Activated naive CD4-positive, alpha-beta T cell treated with anti-CD3 and anti-CD28 coated beads, Interleukin-2, amount 50 U/mL, for 72 hours (primary cell): ENCODE measurements at places on chromosomes 1 and 21.

GRCh38 chr1:214638459-214638807 is 35.4 kb downstream of the CENPF start:
- DNase-seq, result no peak

- no peak for DNase-seq
These were observed 9.7 kb downstream of the SOAT1 start for GRCh38 chr1:179303200-179303785.

- no peak for DNase-seq
These were observed 109.2 kb upstream of the IFFO2 start for GRCh38 chr1:19065526-19066247.

- no peak for DNase-seq
These were observed 143.2 kb downstream of the PBX1 start for GRCh38 chr1:164702216-164702615.

DNA sequence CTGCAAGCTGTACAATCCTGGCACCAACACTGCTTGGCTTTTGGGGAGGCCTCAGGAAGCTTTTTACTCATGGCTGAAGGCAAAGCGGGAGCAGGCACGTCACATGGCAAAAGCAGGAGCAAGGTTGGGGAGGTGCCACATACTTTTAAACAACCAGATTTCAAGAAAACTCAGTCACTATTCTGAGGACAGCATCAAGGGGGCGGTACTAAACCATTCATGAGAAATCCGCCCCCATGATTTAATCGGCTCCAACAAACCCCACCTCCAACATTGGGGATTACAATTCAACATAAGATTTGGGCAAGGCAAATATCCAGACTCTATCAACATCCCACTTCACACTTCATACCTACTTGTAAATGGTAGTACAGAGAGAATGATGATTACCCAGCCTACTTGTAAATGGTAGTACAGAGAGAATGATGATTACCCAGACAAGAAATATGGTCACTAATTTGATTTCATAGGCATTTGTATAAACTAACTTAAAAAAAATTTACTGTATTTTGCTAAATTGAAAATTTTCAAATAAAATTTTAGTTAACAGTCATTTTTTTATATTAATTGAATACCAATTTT is 24.9 kb downstream of the ATP5PF start:
- DNase-seq, result no peak

- no peak for DNase-seq
These were observed 7.9 kb upstream of the SH3GLB1 start for GRCh38 chr1:86696522-86696921.

- no peak for DNase-seq
These were observed 10.0 kb downstream of the ARF1 start for GRCh38 chr1:228092342-228093049.

GRCh38 chr1:20470194-20470593 is 15.8 kb downstream of the CAMK2N1 start:
- DNase-seq, result no peak

DNA sequence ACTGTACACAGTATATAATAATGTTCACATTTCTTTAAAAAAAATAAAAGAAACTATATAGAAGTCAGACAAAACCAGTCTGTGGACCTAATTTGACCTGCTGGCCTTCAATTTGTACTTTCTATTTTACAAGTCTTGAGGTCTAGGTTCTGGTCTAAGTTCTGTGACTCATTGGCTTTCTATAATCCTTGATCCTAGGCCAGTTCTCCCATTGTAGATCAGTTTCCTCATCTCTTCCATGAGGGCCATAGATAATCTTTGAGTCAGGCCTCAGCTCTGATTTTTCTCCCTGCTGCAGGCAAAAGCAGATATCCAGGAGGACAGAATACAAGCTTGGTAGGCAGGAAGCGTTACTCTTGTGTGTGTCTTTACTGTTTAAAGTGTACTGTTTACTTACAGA is 603.7 kb upstream of the CAMK1G start:
- no peak for DNase-seq

GRCh38 chr1:215637041-215637573 is 70.0 kb downstream of the KCTD3 start:
- no peak for DNase-seq

- DNase-seq, result no peak
These were observed 25.0 kb downstream of the AGPAT3 start for GRCh38 chr21:43890042-43890441.

DNA sequence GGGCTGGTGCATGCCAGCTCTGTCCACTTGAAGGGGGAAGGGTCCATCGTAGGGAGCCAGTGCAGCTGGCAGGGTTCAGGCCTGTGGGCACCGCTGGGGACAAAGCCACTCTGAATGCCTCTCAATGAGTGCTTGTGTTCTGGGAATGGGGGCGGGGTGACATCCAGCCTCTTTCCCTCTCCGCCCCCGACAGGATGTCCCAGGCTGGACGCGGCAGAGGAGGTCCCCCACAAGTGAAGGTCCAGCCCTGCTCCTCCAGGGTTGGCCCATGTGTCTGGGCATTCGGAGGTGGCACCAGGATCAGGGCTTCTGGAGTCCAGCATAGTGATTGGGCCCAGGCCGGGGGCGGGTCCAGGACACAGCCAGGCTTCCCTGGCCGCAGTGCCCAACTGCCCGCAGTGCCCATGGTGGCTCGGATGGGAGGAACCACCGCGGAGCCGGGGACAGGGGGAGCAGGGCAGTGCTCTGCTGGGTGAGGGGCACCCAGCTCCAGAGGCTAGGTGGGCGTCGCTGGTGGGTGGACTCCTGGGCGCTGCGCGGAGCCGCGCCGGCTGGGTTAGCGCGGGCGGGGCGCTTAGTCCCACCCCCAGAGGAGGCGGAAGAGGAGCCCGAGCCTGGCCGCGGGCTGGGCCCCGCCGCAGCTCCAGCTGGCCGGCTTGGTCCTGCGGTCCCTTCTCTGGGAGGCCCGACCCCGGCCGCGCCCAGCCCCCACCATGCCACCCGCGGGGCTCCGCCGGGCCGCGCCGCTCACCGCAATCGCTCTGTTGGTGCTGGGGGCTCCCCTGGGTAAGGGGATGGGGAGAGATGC is at the start of gene SHISA4:
TSS of gene SHISA4 (plus strand) at position 617 of the 808 bp plus-strand sequence. CDS start at position 714, 97 bp downstream.
- no peak for DNase-seq

- no peak for DNase-seq
These were observed 33.5 kb downstream of the LAMC2 start for GRCh38 chr1:183219616-183220009.

DNA sequence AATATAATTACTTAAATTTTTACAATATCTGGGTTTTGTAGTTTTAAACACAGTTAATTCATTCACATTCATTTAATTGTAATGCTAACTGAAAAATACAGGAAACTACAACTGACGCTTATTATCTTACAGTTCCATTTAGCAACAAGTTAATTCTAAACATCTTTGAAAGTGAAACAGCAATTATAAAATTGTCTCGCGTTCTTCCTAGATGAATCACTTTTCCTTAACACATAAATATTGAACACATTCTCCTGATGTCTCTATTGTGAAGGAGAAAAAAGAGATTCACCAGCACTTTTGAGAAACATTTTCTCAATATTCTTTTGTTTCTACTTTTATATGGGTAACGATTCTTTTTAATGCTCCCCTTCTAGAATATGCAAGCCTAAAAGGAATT is 6.4 kb downstream of the PTGFR start:
- DNase-seq, result no peak

GRCh38 chr1:76840278-76840677 is 27.0 kb upstream of the ST6GALNAC5 start:
- no peak for DNase-seq

DNA sequence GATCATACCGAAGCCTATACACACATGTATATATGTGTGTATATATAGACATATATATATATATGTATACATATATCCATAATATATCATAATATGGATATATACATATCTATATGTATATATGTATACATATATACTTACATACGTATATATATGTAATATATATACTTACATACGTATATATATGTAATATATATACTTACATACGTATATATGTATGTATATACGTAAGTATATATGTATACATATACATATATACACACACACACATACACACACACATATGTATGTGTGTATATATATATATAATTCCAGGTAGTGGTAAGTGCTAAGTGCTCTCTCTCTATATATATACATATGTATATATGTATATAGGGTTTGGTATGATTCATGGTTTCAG is 9.7 kb upstream of the TMEM35B start:
- no peak for DNase-seq

GRCh38 chr1:222390181-222390580 is 157.7 kb downstream of the HHIPL2 start:
- DNase-seq, result no peak

GRCh38 chr1:22375601-22376000 is 76.0 kb upstream of the ZBTB40 start:
- no peak for DNase-seq

- no peak for DNase-seq
These were observed 110.6 kb upstream of the PLPPR5 start for GRCh38 chr1:99115231-99115630.

GRCh38 chr1:203888807-203889251 is 27.4 kb downstream of the SNRPE start:
- DNase-seq, result no peak

DNA sequence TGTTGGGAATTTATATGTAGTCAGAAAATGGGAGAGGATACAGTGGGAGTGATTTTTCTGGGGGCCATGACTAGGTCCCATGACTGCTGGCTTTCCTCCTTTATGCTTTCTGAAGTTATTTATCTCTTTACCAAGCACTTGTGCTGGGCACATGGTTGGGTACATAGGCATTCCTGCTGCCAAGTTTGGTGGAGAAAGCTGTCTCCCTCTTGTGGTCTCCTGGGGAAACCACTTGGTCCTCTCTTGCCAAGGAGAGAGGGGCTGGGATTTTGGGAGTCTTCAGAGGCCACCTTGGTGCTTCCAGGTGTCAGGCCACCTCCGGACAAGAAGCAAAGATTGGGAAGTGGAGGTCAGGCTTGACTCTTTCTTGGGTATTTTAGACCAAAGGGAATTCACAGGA is 120.2 kb upstream of the KCNE2 start:
- no peak for DNase-seq

DNA sequence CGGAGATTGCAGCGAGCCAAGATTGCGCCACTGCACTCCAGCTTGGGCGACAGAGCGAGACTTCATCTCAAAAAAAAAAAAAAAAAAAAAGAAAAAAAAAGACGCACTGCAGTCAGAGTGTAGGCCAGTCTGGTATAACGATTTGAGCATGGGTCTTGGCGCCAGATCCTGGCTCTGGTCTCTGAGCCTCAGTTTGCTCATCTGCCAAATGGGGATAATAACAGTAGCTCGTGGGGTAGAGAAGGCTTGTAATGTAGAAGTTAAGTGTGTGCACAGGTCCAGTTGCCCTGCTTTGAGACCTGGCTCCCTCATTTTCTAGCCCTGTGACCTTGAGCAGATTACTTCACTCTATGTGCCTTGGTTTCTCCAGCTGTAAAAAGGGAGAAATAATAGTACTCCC is 26.3 kb upstream of the GRHL3 start:
- no peak for DNase-seq

DNA sequence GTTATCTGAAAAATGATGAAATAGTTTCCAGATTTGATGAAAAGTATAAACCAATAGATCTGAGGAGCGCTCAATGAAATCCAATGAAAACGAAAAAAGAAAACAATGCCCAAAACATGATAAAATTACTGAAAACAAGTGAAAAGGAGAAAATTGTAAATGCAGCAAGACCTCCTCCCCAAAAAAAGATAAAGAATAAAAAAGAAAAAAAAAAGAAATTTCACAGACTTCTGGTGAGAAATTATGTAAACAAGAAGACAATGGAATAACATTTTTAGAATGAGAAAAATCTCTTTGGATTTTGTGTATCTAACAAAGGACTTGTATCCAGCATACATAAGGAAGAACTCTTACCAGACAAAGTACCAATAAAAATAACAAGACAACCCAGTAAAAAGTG is 134.2 kb downstream of the DNAH14 start:
- DNase-seq, result no peak

DNA sequence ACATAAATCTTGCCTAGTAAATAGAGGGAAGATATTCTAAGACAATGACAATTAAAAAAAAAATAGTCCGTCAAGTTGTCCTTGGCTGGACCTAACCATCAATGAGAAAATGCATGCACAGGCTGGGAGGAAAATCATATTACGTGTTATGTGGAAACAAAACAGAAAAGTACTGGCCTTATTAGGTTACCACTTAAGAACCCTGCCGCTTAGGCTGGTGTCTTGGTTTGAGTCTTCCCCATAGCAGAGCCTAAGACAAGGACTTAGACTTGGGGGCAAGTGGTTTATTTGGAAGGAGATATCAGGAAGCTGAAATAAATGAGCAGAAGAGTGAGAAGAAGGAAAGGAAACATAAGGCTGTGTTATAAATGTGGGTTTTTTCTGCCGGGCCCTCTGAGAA is 186.4 kb downstream of the MRPL39 start:
- no peak for DNase-seq

DNA sequence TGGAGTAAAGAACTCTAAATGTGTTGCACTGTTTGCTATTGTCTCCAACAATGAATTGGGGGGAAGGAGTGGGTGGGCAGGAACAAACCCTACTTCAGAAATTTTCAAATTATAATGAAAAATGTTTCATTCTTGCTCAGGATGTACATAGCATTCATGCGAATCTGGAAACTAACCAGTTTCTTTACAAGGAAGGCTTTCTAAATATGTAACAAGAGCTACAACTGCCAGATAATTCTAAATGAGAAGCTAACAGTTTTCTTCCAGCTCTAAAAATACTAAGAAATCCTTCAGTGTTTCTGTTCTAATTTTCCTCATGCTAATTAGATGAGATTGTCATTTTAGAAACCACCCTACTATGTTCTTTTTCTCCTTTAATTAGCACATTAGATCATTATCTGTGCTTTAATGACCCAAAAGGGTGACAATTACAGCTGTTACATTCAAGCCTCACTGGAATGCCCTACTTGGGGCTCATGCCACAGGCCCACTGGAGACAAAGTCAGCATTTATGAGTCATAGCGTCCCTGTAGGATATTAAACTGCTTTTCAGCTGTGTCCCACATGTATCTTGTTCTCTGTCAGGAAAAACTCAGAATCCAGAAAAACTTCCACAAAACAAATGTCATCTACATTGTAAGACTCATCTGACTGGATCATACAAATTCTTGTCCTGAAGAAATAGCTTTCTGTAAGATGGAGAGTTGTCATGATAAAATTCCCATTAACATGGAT is 804.6 kb upstream of the CXADR start:
- no peak for DNase-seq

GRCh38 chr1:221949996-221950395 is 208.1 kb upstream of the DUSP10 start:
- DNase-seq, result no peak

DNA sequence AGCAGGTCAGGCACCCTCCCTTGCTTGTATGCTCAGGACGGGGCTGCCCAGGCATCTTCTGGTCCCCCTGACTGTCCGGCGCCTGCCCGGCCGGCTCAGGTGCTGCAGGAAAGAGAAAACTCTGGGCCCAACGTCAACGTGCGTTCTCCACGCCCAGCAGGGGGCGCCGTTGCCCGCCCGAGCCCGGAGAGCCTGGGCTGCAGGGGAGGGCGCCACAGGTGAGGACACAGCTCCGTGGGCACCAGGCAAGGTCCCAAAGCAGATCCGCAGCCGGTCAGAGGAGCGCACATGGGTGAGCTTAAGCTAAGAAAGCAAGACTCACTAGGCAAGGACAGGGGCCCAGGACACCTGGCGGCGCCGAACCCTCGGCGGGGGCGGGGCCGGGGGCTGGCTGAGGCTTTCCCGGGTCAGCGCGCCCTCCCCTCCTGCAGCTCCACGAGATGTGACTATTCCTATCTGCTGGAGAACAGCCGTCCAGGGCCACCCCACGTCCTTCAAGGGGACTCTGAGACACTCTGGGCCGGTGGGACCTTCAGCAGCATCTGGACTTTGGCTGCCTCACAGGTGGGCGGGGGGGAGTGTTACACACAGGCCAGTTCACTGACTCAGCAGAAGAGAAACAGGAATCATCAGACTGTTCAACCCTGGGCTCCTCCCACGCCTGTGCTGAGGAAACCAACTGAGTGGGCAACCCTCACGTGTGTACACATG is 29.3 kb downstream of the KRTAP10-1 start:
- peak; percentile 91 for DNase-seq

GRCh38 chr1:3922851-3923250 is 22.8 kb upstream of the C1orf174 start:
- no peak for DNase-seq
